ENCODE measurements at places on chromosomes 16 and 17.
A peak's percentile ranks its signal among the peaks of the same experiment; 100 is the strongest.

- H3K27me3 ChIP-seq = no peaks in the 10 kb centered on the region
- no peak for DNase-seq
- peaks cover 5% of the 10 kb centered on the region for H3K4me1 ChIP-seq
- no peak overlapping the region for H3K27ac ChIP-seq
- no peak overlapping the region for H3K4me3 ChIP-seq
Measured at GRCh38 chr17:40171750-40172149, 5.5 kb upstream of the RAPGEFL1 start.

GRCh38 chr17:75783069-75783783, 1.4 kb upstream of the UNK start:
- H3K27me3 ChIP-seq = no peaks in the 10 kb centered on the region
- DNase-seq = no peak
- H3K4me1 ChIP-seq = peaks cover 4% of the 10 kb centered on the region
- H3K27ac ChIP-seq = no peak overlapping the region

DNA sequence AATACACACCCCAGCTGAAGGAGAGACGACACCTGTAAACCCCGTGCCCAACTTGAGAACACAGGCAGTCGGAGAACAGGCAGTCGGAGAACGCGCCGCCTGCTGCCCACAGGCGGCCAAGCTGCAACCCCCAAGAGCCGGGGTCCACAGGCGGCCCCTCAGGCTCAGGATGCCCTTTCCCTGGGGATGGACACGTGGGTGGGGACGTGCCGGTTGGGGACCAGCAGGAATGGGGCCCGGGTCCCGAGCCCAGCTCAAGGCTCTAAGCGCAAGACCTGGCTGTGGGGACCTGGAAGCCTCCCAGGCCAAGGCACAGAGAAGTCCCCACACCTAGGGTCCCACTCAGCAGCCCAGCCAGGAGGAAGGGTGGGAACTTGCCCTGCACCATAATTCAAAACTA, 79.5 kb upstream of the GNG13 start:
- H3K4me3 ChIP-seq = no peak overlapping the region
- DNase-seq = no peak
- H3K27ac ChIP-seq = no peak overlapping the region
- no peaks in the 10 kb centered on the region for H3K27me3 ChIP-seq

DNA sequence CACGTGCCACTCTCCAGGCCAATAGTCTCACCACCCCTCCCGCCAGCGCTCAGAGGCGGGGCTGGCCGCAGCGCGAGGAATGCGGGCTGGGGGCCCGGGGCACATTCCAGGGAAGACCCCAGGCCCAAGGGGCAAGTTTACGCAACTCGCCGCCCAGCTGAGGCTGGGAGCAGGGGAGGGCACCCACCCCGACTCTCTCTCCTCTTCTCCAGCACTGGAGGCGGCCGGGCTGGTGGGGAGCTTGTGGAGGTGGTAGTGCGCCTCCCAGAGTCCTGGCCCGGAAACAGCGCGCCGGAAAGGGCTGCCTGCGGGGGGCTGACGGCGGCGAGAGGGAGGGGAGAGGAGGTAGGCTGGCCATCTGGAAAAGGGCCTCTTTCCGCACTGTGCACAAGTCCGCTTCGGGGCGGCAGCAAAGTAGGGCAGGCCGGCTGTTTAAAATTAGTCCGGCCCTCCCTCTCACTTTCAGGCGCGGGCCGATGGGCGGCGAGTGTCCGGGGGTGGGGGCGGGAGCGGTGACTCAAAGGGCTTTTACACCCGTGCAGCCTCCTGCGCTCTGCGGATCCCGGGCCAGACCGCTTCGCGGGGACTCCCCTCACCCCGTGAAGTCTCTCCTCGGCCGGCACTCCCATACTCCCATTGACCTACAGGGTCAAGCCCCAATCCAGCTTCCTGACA, 1.1 kb downstream of the FHOD1 start:
- H3K36me3 ChIP-seq = no peaks in the 10 kb centered on the region
- H3K4me1 ChIP-seq = peaks cover 30% of the 10 kb centered on the region
- no peaks in the 10 kb centered on the region for H3K27me3 ChIP-seq
- peak overlapping the region; percentile 86 for H3K4me3 ChIP-seq
- peak overlapping the region; percentile 74 for H3K27ac ChIP-seq

GRCh38 chr16:11914210-11915113, 1.3 kb downstream of the GSPT1 start:
- no peak for DNase-seq
- no peaks in the 10 kb centered on the region for H3K27me3 ChIP-seq
- no peak overlapping the region for H3K27ac ChIP-seq
- H3K4me1 ChIP-seq = peaks cover 12% of the 10 kb centered on the region
- H3K36me3 ChIP-seq = no peaks in the 10 kb centered on the region

DNA sequence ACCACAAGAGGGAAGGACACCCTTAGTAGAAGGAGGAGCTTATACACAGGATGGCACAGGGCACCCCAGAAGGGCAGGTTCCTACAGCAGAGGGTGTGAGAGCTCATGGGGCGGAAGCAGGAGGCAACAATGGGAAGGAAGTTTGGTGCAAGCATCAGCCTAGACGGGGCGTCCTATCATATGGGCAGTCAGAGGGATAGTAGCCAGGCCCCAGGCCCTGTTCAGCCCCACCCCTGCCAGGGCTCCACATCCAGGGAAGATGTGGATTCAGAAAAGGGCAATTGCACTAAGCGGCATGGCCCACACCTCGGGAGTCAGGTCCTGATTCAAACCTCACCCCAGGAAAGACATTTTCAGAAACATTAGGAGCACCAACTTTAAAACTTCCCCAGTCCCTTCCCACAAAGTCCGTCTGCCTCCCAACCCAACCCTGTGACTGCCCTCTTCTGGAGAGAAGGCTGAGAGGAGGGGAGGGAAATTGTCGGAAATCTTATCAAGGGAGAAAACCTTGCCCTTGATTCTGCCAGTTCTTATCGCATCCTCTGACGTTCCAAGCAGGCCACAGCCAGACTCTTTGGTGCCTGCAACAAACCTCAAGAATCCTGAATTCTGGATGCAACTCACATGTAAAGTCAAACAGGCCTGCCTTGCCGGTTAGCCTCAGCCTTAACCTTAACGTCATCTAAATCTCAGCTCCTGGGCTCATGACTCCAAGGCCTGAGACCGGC, 198.8 kb upstream of the CDH5 start:
- H3K27me3 ChIP-seq = no peaks in the 10 kb centered on the region
- H3K27ac ChIP-seq = no peak overlapping the region
- no peak overlapping the region for H3K4me3 ChIP-seq
- H3K36me3 ChIP-seq = no peaks in the 10 kb centered on the region
- H3K4me1 ChIP-seq = no peaks in the 10 kb centered on the region
- DNase-seq = no peak

- H3K4me3 ChIP-seq = no peak overlapping the region
- H3K4me1 ChIP-seq = no peaks in the 10 kb centered on the region
- H3K27ac ChIP-seq = no peak overlapping the region
- H3K27me3 ChIP-seq = no peaks in the 10 kb centered on the region
Measured at GRCh38 chr16:27642756-27643155, 92.8 kb downstream of the KATNIP start.

DNA sequence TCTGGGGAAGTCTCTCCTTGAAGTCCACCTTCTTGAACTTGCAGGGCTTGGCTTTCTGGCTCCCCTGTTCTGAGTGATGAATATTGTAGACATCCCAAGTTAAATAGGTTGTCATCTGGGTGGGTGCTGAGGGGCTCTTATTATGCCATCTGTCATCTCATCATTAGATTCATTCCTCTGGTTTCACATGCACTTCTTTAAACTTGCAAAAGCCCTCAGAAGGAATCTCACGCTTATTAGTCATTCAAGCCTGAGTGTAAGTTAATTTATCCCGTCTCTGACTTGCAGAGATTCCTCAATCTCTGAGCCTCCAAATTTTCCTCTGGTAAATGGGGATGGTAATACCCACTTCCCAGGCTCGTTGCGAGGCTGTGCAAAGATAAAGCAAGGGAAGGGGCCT, 5.7 kb downstream of the MGAT5B start:
- no peak for DNase-seq
- no peak overlapping the region for H3K4me3 ChIP-seq
- peaks cover 2% of the 10 kb centered on the region for H3K36me3 ChIP-seq
- no peaks in the 10 kb centered on the region for H3K4me1 ChIP-seq
- no peaks in the 10 kb centered on the region for H3K27me3 ChIP-seq

GRCh38 chr17:7720125-7720524, 2.6 kb downstream of the DNAH2 start:
- no peaks in the 10 kb centered on the region for H3K36me3 ChIP-seq
- no peak overlapping the region for H3K27ac ChIP-seq
- no peaks in the 10 kb centered on the region for H3K27me3 ChIP-seq

GRCh38 chr16:75218256-75219076, at the start of gene CTRB1:
Gene CTRB1 (plus strand): TSS chr16:75218988. CDS start chr16:75219008, 20 bp downstream.
- no peaks in the 10 kb centered on the region for H3K36me3 ChIP-seq
- H3K27me3 ChIP-seq = no peaks in the 10 kb centered on the region
- no peak within 1 kb of the TSS for H3K4me3 ChIP-seq
- no peaks in the 10 kb centered on the region for H3K4me1 ChIP-seq
- no peak within 1 kb of the TSS for H3K27ac ChIP-seq
- DNase-seq = no peak

DNA sequence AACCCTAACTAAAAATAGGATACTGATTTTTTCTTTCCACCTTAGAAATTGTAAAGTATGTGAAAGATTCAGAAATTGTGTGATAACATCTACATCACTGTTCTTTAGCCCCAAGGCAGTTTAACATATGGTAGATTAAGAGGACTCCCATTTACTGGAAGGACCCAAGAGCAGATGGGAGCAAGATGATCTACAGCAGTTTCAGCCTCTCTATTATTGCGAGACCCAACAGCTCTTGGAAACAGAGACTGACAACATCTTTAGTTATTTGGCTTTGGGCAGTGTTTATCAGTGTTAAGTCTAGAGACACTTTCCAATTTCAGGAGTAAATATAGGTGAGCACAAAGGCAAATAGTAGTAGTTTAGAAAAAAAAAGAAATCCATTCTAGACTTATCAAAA, 124.9 kb upstream of the CORO6 start:
- H3K4me1 ChIP-seq = no peaks in the 10 kb centered on the region
- H3K27ac ChIP-seq = no peak overlapping the region
- no peak overlapping the region for H3K4me3 ChIP-seq
- no peaks in the 10 kb centered on the region for H3K36me3 ChIP-seq

DNA sequence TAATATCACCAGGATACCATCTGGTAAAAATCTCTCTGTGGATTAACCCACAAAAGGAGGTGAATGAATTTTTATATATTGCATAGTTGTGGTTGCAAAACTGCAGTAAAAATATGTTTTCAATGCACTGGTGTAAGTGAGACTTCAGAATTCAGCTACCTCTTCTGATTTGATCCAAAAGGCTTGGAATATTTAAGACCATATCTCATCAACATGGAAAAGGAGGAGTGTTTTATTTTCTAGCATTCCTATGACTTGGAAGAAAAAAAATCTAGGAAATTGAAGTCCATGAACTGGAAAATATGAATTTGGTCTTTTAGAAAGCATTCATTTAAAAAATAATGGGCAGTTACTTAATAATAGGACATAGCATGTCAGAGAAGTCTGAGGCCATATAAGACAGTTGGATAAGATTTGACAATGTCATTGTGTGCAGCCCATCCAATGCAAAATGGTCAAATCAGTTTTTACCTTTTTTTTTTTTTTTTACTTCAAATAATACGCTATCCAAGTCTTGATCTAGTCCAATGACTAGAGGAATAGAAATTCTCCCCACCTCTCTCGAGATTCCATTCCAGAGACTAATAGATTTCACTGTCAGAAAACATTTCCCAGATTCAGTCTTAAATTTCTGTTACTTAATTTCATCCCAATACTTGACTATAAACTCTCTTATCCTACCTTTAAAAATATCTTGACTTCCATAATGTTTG, 364.9 kb upstream of the PMFBP1 start:
- no peak overlapping the region for H3K27ac ChIP-seq
- no peak overlapping the region for H3K4me3 ChIP-seq
- no peak for DNase-seq

GRCh38 chr16:48592839-48593429, 17.0 kb downstream of the N4BP1 start:
- no peak for DNase-seq
- no peaks in the 10 kb centered on the region for H3K27me3 ChIP-seq
- peaks cover 39% of the 10 kb centered on the region for H3K36me3 ChIP-seq
- no peak overlapping the region for H3K4me3 ChIP-seq
- no peak overlapping the region for H3K27ac ChIP-seq

GRCh38 chr16:8861563-8862308, 7.1 kb downstream of the CARHSP1 start:
- no peak overlapping the region for H3K4me3 ChIP-seq
- H3K36me3 ChIP-seq = peaks cover 66% of the 10 kb centered on the region
- H3K27me3 ChIP-seq = no peaks in the 10 kb centered on the region
- no peak overlapping the region for H3K27ac ChIP-seq
- no peak for DNase-seq
- H3K4me1 ChIP-seq = peaks cover 14% of the 10 kb centered on the region

Data from neuronal stem cell (in vitro differentiated cells).